ENCODE measurements at places on chromosomes 3 and 15.

DNA sequence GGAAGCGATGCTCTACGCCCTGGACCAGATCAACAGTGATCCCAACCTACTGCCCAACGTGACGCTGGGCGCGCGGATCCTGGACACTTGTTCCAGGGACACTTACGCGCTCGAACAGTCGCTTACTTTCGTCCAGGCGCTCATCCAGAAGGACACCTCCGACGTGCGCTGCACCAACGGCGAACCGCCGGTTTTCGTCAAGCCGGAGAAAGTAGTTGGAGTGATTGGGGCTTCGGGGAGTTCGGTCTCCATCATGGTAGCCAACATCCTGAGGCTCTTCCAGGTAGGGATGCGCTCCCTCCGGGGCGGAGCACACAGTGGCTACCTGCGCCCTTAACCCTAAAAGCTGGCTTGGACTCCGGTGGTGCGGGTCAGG lies 698 bp downstream of the GRM7 start:
- no peak for DNase-seq

DNA sequence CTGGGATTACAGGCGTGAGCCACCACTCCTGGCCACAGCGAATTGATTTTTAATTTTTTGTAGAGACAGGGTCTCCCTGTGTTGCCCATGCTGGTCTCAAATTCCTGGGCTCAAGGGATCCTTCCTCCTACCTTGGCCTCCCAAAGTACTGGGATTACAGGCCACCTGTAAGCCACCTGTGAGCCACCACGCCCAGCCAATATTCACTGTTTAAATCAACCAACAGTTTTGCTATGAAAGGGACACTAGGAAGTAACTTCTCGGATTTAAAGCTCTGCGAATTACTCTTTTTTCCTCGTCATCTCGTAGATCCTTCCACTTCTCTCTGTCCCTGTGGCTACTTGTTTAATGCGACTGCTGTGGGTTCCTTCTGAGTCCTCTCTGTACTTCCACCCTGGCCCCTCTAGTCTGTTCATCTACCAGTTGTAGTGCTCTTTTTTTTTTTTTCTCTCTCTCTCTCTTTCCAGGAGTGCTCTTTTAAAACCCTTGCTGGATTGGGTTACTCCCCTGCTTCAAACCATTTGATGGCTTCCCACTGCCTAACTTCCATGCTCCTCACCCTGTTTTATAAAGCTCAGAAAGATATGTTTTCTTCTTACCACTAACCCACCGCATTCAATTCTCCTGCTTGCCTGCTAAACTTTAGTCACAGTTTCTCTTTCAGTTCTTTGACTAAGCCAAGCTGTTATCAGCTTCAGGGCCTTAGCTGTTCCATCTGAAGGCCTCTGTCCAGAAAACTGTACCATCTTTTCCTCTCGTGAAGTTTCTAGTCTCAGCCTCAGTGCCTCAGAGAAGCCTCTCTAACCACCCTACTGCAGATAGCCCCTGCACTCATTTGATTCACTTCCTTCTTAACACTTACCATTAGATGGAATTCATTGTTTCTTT lies 12.4 kb downstream of the RTF1 start:
- no peak for DNase-seq

- no peak for DNase-seq
Measured at GRCh38 chr3:186950402-186951093, 20.2 kb downstream of the ST6GAL1 start.

- DNase-seq = no peak
Measured at GRCh38 chr15:39944726-39945125, 10.8 kb downstream of the EIF2AK4 start.

- DNase-seq = no peak
Measured at GRCh38 chr3:31182661-31183060, 288.2 kb upstream of the GADL1 start.

- no peak for DNase-seq
Measured at GRCh38 chr15:69643971-69644370, 191.4 kb downstream of the RPLP1 start.

GRCh38 chr3:160009525-160009924 lies 20.9 kb downstream of the IL12A start:
- DNase-seq = no peak

DNA sequence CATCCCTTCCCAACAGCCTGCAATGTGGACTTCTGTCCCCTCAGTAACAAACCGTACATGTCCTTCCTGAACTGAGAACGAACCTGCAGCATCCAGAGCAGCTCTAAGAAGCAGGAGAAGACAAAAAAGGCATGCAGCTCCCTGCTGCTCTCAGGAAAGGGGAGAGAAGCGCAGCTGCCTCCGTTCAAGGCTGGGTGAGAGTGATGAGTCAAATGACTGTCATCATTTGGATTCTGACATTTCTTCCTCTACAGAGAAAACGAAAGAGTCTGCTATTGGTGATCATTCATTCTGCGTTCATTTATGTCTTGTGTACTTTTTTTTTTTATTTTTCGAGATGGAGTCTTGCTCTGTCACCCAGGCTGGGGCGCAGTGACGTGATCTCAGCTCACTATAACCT lies 677.8 kb downstream of the FHIT start:
- no peak for DNase-seq

- no peak for DNase-seq
Measured at GRCh38 chr15:100836501-100836900, 43.1 kb upstream of the ALDH1A3 start.

DNA sequence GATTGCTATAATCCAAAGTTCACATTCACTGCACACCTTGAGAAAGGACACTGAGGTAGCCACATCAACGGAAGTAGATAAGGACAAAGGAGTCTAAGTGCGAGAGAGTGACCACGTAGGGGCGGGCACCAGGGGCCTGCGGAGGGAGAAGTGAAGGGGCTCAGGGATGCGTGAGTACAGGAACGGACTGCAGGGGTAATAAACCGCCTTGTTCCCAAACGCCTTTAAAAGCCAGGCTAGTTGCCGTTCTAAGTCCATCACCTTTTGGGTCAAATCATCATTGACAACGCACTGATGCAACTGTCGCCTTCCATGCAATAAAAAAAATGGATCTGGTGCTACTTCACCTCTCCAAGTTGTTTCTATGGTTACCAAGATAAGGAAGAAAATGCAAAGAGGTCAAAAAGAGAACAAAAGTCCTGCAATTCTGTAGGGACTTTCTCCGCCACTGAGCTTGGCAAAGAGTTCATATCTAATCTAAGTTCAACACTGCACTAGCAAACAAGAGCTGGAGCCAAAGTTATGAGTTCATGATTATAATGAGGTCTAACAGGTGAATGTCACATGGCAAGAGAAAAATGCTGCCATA lies 32.6 kb upstream of the ATP11B start:
- no peak for DNase-seq

DNA sequence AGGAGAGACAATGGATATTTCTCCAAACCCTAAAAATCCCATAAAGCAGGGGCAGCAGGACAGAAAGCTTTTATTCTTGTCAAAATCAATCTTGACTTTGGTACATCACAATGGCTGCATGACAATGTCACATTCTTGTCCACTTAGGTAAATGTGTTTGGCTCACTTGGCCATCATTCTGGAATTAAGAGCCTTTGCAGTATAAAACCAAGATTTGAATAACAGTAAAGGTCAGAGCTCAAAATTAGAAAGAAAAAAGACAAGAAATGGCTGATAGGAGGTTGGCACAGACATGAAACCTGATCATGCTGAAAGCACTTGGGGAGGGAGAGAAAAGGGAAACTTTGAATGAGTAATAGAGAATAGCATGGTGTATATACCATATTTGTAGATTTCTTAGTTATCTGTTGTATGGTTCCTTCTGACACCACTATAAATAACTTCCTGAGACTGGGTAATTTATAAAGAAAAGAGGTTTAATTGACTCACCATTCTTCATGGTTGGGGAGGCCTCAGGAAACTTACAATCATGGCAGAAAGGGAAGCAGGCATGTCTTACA lies 158.5 kb upstream of the SGO1 start:
- no peak for DNase-seq

- no peak for DNase-seq
Measured at GRCh38 chr3:179376474-179376873, 29.0 kb downstream of the MFN1 start.

GRCh38 chr3:44969154-44969827 lies 6.7 kb downstream of the ZDHHC3 start:
- DNase-seq = no peak

DNA sequence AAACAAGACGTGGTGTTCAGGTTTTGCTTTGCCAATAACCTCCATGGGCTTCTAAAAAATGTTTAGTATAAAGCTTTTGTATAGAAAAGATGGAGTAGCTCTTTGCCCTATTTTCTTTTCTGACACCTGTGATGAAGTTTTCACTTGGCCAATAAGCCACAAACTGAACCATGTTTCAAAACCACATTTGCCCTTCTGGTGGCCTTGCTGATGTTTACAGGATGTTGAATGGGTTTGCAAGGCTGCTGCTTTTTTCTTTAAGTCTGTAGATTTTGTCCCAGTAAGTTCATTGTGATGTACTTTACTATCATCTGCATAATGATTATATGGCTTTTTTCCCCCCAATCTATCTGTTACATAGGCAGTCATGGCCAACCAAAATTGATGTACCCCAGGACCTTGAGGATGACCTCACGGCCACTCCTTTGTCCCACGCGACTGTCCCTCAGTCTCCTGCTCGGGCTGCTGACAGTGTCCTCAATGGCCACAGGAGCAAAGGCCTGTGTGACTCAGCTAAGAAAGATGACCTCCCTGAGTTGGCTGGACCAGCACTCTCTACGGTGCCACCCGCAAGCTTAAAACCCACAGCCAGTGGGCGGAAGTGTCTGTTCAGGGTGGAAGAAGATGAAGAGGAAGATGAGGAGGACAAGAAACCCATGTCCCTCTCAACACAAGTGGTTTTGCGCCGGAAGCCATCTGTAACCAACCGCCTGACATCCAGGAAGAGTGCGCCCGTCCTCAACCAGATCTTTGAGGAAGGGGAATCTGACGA lies 60.8 kb downstream of the SNRK start:
- DNase-seq = no peak

GRCh38 chr3:169759256-169759655 lies 5.6 kb downstream of the TERC start:
- DNase-seq = no peak

DNA sequence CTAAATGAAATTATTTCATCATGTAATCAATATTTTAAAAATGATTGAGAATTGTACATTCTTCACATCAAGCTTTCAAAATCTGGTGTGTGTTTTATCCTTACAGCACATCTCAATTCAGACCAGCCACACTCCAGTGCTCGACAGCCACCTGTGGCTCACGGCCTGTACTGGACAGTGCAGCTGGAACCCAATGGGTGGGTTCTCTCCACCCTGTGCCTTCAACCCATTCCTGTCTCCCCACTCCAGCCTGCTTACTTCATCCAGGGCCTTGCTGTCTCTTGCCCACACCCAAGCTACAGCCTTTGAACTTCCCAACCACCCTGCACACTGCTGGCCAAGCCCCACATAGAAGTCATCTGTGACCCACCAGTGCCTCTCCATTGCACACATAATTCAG lies 17.6 kb downstream of the CYP19A1 start:
- no peak for DNase-seq

- DNase-seq = no peak
Measured at GRCh38 chr3:129060276-129061022, at the start of gene GP9. Gene GP9 (plus strand): TSS chr3:129060779. CDS start chr3:129061740, 961 bp downstream.

GRCh38 chr15:88637841-88638625 lies 783 bp upstream of the ISG20 start:
- DNase-seq = no peak
